ENCODE measurements at places on chromosomes 7 and 10.

- DNase-seq, result no peak
Measured at GRCh38 chr7:86733783-86734182, 90.1 kb downstream of the GRM3 start.

DNA sequence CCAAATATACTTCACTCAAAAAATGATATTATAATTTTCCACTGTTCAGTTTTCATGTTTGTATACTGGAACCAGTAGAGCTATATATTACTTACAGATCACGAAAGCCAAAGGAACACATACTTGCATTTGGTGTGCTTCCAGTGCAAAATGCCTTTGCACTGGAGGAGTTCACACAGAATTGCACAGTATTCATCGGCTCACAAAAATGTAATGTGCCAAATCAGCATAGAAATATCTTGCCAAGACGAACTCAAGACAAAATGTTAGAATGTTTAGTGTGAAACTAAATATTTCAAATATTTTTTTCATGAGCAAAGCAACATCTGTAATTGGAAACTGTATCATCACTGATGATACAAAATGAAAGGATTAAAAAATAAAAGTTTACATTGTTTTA, 646.2 kb upstream of the SEMA3D start:
- no peak for DNase-seq

DNA sequence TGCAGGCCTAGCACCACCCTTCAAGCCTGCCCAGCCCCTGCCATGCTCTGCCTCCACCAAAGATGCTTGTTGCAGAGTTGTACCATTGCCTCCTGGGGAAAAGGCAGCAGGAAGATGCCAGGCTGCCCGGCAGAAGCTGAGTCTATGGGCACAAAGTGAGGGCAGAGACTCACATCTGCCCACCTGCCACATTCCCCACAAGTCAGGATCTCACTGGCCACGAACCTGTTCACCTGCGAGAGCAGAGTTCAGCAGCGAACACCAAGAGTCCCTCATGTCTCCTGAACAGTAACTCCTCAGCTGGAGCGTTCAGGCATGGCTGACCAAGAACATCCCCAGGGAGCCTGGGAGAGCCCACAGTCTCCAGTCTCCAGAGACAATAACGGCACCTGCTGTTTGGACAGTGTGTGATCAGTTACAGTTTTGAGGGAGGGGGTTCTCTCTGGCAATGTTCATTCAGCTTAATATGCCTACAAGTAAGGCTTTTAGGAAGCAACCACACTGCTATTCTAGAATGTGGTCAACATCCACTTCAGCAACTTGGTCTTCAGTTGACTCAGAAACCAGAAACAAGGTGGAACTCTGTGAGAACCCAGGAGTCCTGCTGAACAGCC, 78.5 kb downstream of the GRID1 start:
- DNase-seq, result no peak

GRCh38 chr10:12358863-12359564, 9.7 kb downstream of the CAMK1D start:
- no peak for DNase-seq

DNA sequence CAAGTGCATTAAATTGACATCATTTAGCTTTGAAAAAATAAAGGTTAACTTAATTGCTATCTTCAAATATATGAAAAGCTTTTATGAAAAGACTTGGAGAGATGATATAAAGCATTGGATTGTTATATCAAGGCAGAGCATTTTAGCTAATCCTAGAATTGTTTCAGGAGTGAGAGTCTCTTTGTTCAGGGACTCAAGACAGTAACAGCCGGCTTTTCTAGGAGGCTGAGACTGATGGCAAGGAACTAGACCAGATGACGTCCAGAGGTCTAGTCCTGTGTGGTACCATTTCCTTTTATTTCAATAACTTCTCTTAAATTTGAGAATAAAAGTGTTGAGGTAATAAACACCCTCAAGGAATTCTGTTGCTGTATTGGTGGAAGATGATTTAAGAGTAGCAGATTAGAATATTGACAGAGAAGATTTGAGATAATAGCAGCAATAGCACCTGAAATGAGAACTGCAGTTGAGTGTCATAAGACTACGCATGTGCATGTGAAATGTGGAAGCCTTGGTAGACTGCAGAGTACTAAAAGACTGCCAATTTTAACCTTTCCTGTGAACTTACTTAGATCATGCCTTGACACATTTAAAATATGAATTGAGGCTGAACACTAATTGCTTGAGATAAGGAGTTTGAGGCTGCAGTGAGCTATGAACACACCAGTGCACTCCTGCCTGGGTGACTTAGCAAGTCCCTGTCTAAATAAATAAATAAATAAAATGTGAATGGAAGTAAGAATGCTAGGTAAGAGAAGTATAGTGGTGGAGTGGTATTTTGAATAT, 79.6 kb downstream of the ZNRF2 start:
- no peak for DNase-seq

DNA sequence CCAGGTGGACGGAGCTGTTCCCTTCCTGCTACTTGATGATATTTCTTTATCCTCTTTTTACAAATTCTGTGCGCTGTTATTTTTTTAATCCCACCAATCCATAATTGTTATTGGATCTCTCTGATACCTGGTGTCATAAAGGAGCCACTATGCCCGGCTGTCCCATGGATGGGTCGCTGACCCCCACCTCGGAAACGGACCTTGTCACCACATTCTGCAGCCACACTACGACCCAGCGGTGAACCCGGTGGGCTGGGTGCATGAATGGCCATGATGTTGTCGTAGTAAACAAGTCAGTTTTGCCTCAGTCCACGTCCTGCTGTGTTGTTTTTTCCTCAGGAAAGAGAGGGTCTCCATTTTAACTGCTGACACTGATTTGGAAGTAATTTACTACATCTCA, 112.2 kb downstream of the PKD1L1 start:
- no peak for DNase-seq

All from NCI-H1694 treated with DMSO at 0.1 percent for 48 hours (cell line).